ENCODE measurements at places on chromosomes 12 and 14.

DNA sequence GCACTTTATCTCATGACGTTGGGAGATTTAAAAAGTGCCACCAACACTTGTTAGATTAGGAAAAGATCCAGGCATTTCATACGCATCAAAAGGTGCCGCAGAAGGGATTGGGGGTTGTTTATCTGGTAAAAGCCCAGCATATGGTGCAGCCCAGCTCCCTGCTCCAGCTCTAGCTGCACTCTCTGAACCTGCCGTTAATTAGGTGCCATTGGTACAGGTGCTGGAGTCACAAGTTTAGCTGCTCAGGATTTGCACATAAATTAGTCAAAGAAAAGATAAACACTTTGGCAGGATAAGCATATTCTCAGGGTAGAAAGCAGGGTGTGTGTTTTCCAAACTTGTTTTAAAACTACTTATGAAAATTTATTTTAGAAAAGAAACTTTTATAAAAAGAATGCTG, 932.6 kb upstream of the TMEM132C start:
- no peak for DNase-seq

GRCh38 chr14:71143381-71144290, 236.4 kb downstream of the PCNX1 start:
- DNase-seq = no peak

GRCh38 chr12:106745181-106745745, 29.2 kb upstream of the RIC8B start:
- DNase-seq = no peak

DNA sequence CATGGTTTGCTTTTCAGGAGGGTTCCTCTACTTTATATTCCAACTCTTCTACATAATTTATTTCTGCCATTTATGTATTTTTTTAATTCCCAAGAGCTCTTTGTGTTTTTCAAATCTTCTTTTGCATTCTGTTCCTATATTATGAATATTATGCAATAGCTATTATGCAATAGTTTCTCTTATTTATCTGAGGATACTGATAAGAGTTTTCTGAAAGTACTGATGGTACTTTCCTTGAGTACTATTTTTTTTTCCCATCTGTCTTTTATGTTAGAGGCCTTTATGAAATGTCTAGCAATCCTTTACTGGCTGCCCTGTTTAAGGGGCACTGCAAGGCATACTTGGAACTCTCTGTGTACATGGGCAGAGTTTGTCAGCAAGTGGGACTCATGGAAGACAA, 93.4 kb downstream of the SLC41A2 start:
- DNase-seq = no peak

DNA sequence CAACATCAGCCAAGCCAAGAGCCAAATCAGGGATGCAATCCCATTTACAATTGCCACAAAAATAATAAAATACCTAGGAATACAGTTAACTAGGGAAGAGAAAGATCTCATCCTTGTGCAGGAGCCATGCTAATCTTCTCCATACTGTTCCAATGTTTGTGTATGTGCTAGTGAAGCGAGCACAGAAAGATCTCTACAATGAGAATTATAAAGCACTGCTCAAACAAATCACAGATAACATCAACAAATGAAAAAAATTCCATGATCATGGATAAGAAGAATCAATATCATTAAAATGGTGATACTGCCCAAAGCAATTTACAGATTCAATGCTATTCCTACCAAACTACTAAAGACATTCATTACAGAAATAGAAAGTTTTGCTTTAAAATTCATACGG, 215.6 kb downstream of the FOXG1 start:
- DNase-seq = no peak

DNA sequence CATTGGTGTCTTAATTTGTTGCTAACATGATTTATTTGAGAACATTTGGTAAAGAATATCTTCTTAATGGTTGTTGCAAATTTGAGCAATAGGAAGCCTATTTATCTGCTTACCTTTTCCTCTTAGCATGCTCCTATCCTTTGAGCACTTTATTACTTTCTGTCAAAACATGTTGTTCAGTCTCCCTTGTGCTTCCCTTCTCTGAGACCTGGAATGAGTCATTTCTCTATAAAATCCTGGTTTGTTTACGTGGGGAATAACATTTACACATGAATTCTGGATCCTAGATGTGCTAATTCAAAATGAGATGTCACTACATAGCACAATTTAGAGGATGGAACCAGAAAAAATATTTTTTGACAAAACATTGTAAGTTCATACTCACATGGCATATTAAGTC, 844.0 kb upstream of the LRFN5 start:
- DNase-seq = no peak
